ENCODE measurements at places on chromosomes 7 and 10.

DNA sequence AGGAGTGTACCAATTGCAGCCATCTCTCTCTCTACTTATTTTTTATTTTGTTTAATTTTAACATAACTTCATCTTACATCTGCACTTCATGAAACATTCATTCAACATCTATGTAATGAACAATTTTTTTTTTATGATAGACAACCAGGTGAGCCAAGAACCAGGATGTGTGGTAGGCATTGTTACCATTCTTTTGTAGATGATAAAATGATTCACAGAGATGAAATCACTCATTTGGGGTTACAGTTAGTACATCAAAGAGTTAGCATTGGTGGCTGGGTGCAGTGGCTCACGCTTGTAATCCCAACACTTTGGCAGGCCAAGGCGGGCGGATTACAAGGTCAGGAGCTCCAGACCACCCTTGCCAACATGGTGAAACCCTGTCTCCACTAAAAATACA lies 127.8 kb downstream of the HDAC9 start:
- DNase-seq, result no peak

- DNase-seq, result peak; percentile 85
These were observed 48.7 kb downstream of the CH25H start for GRCh38 chr10:89158446-89158845.

- DNase-seq, result no peak
These were observed 35.3 kb downstream of the CDC14C start for GRCh38 chr7:48959676-48960075.

- DNase-seq, result no peak
These were observed 11.8 kb upstream of the CALD1 start for GRCh38 chr7:134767520-134768168.

GRCh38 chr10:5524641-5525560 lies at the start of gene CALML3:
TSS of gene CALML3 (plus strand) at chr10:5524961. CDS start at chr10:5525086, 125 bp downstream.
- DNase-seq, result no peak

DNA sequence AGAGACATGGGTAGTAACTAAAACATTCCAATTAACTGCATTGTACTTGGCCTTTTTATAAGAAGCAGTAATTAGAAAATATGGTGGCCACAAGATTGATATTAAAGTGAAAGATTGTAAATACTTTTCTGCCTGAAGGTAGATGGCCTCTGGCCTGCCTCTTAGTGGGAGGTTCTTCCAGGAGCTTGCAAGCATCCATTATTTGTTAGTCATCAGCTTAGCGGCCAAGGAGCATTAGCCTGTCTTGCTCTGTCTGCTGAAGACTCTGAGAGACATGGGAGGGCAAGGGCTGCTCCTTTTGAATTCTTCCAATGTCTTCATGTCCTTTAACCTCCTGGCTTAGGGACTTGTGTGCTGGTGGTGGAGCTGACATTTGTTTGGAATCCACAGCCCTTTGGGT lies 80.4 kb downstream of the TCF7L2 start:
- DNase-seq, result peak; percentile 86

GRCh38 chr7:26954951-26955350 lies 90.6 kb upstream of the SKAP2 start:
- no peak for DNase-seq

- no peak for DNase-seq
These were observed 101.1 kb downstream of the LYZL1 start for GRCh38 chr10:29389935-29390334.

- DNase-seq, result no peak
These were observed 24.3 kb downstream of the SEM1 start for GRCh38 chr7:96685353-96685752.

GRCh38 chr7:74306730-74307469 lies 17.7 kb downstream of the CLIP2 start:
- peak; percentile 96 for DNase-seq

DNA sequence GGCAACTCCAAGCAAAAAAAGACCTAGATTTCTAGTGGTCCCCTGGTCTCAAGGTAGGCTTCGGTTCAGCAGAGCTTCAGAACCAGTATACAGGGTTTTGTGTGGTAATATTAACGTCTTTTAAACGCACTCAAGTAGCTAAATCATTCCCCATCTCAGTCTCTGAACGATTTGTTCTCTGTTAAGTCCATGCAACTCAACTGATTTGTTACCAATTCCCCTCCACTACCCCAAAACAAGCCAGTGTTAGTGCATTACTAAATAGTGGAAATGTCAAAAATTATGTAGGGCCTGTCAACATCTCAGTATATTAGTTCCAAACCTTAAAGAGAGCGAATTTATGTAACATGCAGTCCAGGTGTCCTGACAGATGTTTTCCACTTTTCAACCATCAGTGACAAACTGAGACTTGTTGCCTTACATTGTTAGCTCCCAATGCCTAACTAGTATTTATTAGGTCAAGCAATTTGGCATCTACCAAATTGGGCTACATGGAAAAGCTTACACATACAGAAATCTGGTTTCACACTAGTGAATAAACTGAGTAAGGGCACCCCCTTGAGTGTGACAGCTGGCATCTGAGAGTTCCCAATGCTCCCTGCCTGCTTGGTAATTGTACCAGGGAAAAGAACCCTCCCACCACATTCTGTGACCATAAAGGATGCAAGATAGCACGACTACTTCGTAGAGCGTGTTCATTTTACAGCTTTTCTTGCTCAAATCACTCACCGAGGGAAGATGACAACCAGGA lies 12.2 kb downstream of the HNRNPA2B1 start:
- no peak for DNase-seq

- peak; percentile 53 for DNase-seq
These were observed 6.0 kb upstream of the PON1 start for GRCh38 chr7:95330204-95330960.

- peak; percentile 54 for DNase-seq
These were observed 80.3 kb upstream of the UCN3 start for GRCh38 chr10:5284311-5285057.

DNA sequence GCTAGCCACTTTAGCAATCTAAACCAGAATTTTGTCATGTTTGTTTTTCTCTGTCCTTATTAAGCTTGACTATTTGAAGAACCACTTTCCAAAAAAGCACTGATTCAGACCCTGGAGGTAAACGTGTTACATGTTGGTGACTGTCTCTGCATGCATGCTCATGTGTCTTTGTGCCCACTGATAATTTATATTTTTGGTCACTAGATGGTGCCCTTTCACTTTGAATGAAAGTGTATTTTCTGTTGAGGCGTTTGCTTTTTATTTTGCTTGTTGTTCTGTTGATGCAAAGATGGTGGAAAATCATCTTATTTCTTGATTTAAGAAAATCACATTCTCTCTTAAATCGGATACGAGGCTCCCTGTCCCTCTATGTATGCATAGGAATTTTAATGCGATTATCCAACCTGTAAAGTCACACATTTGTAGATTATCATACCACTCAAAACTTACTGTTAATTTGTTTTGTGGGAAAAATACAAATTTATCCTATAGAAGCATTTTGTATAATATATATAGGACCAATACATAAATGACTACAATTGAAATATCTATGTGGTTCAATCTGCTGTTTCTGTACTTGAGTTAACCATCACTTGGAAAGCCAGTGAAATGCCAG lies 269.3 kb downstream of the BICC1 start:
- DNase-seq, result peak; percentile 57

- DNase-seq, result no peak
These were observed 817 bp upstream of the IL15RA start for GRCh38 chr10:5978230-5978489.

DNA sequence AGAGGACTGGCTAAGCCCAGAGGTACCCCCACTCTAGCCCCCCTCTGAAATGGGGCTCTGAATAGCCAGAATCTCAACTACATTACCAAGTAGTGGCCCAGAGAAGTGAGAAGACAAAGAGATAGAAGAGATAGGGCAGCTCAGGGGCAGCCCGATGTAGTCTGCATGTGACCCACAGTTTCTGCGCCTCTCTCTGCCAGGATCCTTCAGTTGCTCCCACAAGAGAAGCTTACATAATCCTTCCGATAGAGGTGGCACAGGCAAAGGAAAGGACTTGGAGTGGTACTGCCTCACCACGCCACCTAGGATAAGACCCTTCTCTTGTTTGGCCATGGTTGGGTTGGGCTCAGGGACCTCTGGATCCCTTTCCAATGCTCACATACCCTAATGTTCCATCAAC lies 5.4 kb upstream of the PDE1C start:
- no peak for DNase-seq

DNA sequence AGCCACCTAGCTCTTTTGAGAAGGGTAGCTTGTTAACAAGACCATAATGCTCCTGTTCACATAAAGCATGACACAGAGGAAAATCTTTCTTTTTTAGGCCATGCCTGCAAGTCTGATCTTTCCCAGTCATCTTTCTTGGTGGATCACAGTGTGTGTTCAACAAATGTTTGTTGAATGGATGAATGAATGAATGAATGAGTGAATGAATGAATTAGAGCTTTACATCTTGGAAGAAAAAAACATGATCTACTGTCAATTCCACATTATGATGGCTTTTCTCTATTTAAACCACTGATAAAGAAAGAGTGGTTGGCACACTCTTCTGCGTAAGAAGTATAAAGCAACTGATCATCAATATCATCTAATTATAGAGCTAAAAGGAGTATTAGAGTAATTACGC lies 148.7 kb downstream of the CCDC71L start:
- DNase-seq, result no peak

DNA sequence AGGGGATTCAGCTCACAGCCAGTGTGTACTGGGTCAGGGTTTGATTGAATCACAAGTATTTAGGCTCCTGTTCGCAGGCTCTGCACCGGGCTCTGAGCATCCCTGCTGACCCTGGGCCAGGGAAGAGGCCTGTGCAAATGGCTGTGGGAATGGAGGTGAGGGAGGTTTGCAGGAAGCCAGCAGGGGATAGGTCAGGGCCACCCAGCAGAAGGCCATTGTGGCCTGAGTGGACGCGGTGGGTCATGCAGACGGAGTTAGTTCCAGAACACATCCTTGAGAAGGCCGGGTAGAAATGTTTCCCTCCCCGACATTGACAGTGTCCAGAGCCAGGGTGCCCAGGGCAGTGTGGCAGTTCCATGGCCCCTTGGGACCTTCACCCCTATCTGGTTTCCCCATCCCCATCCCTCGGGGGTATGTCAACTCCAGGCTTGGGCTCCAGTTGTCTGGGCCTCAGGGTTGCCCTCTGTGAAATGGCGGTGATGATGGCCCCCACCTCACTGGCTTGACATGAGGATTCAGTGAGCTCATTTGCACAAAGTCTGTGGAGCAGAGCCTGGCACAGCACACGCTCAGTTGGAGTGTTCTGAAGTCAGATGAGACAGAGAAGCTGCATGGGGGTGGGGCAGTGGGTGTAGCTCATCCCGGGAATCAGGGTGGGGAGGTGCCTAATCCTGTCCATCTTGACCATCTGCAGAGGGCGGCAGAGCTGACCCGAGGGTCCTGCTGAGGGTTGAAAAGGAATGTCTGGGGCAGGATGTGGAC lies 107.6 kb downstream of the ADCY1 start:
- no peak for DNase-seq
